Activated CD8-positive, alpha-beta T cell treated with anti-CD3 and anti-CD28 coated beads, Interleukin-2, amount 10 ng/mL, durations not matched to agents 7 days and 5 days (primary cell): ENCODE measurements at places on chromosomes 2 and 18. TPM values are rescaled to one million over a fixed set of nuclear protein-coding genes. Genes with fewer than 3 reads are reported as not detected.

The RNF144A gene
- total RNA-seq = 87.0 TPM

The TSPYL6 gene
- not detected for total RNA-seq

DNA sequence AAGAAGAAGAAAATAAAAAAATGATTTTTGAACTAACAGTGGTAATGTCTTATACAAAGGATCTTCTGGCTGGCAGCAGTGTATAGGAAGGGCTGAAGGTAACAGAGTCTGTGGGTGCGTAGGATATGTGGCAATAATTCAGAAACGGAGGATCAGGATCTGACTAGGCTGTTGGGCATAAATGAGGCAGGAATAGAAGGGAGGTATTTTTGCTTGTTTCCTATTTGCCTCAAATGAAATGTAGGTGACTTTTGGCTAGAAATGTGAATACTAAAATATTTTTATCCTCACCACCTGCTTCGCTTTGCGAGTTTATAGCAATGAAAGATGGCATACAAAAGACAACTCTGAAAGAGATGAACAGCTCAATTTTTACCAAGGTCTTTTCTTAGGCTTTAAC is 1086.1 kb upstream of the CELF4 start:
- DNase-seq = no peak

GRCh38 chr2:206345606-206346005 is 71.1 kb downstream of the ZDBF2 start:
- no peak for DNase-seq
